Stimulated activated CD4-positive, alpha-beta T cell treated with anti-CD3 and anti-CD28 coated beads, Interleukin-12 subunit alpha, Interleukin-12 subunit beta, amount 100 ng/mL, for 4 hours (primary cell): ENCODE measurements at places on chromosomes 2 and 18.

- no peak for DNase-seq
Observed at GRCh38 chr2:158779621-158780020, 15.5 kb upstream of the DAPL1 start.

GRCh38 chr2:176581557-176582165 lies 312.4 kb downstream of the MTX2 start:
- DNase-seq: no peak

GRCh38 chr2:30040147-30040546 lies 106.7 kb upstream of the YPEL5 start:
- DNase-seq: no peak

- no peak for DNase-seq
Observed at GRCh38 chr18:13720123-13720522, 6.2 kb downstream of the FAM210A start.

- DNase-seq: no peak
Observed at GRCh38 chr2:172397148-172397834, 30.1 kb upstream of the ITGA6 start.

GRCh38 chr2:194345347-194345746 lies 1311.7 kb upstream of the SLC39A10 start:
- no peak for DNase-seq

DNA sequence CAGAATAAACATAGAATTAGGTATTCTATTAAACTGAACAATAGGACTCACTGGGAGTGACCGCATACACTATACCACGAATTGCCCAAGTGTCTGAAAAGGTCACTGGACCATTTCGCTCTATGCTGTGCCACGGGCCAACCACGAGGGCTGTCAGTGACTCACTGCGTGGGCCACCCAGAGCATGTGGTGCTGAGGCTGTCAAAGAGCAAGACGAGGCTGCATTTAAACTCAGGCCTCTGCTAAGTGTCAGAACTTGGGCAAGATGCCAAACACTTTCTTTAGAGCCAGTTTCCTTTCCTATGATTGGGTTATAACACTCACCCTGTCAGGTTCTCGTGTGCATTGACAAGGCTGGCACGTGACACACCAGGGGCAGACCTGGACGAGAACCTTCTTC lies 97.5 kb downstream of the SH3YL1 start:
- no peak for DNase-seq

- DNase-seq: no peak
Observed at GRCh38 chr2:31411771-31412170, 2.8 kb downstream of the XDH start.

GRCh38 chr18:76657911-76658470 lies 162.9 kb upstream of the ZNF516 start:
- DNase-seq: no peak

DNA sequence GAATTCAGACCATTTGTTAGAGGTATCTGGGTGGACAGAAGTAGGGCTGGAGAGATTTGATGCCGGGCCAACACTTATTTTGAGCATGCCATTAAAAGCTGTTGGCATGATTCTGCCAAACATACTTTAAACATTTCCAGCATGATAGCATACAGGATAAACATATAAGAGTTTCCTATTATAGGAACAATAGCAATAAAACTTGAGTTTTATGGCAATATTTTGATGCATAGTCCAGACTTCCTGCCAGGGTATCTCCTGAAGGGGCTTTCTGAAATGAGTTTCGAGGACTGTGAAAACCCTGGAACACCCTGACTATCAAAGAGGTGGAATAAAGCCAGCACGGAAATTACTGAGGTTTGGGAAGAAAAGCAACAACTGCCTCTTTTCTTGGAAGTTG lies 1398.0 kb upstream of the NXPH2 start:
- DNase-seq: no peak
